Bronchial epithelial cell (primary cell): ENCODE measurements at places on chromosomes 16 and 17. TPM values are rescaled to one million over a fixed set of nuclear protein-coding genes. Genes with fewer than 3 reads are reported as not detected.

UMOD gene
- total RNA-seq, result not detected in 2 replicates

FBXW10 gene
- not detected in 2 replicates for total RNA-seq

CHD9NB gene
- 0.26 and 2.0 TPM in 2 replicates for total RNA-seq

PDILT gene
- not detected in 2 replicates for total RNA-seq

CD79B gene
- not detected in 2 replicates for total RNA-seq
